ENCODE measurements at places on chromosomes 11 and 22. TPM values are rescaled to one million over a fixed set of nuclear protein-coding genes. Genes with fewer than 3 reads are reported as not detected.

The TRIM51 gene
- not detected for total RNA-seq

The GAS2L1 gene
- 16.5 TPM for total RNA-seq

The ABCC8 gene
- total RNA-seq, result not detected

The OR51A7 gene
- total RNA-seq, result not detected

The DNHD1 gene
- total RNA-seq, result 2.5 TPM

The MCHR1 gene
- total RNA-seq, result not detected

The CSNK2A3 gene
- total RNA-seq, result 1.4 TPM

The GNG3 gene
- total RNA-seq, result not detected

The RTN3 gene
- total RNA-seq, result 41.5 TPM

The YPEL4 gene
- 0.20 TPM for total RNA-seq

The MOV10L1 gene
- 26.0 TPM for total RNA-seq

The GP1BB gene
- 0.79 TPM for total RNA-seq

- DNase-seq, result no peak
These were observed 182.7 kb upstream of the SNX19 start for GRCh38 chr11:131099013-131099412.

DNA sequence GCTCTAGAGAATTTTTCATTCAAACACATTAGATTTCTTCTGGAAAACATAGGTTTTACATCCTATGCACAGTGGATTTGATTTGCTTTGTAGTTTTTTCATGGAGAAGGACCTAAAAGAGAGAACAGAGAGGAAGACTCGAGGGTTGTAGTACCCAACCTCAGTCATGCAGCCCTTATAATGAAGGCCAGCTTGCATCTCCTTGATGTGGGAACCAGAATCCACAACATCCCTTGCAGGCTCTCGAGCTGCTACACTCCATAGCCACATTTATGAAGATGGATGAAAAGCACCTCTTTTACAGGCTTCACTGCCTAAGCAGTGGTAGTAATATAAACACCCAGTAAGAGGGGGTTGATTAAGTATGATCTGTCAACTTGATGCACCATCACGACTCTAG lies 9.5 kb upstream of the OR5B12 start:
- no peak for DNase-seq

GRCh38 chr11:113286509-113287497 lies 27.6 kb upstream of the TTC12 start:
- DNase-seq, result no peak

DNA sequence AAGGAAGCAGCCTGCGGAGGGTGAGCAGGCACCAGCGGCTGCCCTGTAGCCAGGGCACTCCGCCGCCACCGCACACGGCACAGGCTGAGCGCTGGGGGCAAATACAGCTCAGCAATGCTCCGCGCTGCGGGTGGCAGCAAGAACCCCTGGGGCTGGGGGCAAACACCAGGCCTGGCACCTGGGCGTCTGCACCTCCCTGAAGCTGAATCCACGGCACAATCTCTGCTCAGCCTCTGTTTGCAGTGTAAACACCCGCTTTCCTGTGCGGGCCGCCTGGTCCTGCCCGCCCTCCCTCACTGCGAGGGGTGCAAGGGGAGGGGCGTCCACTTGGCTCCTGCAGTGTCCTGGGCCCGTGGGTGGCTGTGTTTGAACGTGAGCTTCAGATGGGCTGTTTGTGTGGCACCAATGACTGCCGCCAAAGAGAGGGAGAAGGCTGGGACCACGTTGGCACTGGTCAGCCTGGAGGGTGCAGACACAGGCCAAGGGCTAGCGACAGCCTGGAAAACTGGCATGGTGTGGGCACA lies 14.8 kb upstream of the MPPED1 start:
- no peak for DNase-seq

DNA sequence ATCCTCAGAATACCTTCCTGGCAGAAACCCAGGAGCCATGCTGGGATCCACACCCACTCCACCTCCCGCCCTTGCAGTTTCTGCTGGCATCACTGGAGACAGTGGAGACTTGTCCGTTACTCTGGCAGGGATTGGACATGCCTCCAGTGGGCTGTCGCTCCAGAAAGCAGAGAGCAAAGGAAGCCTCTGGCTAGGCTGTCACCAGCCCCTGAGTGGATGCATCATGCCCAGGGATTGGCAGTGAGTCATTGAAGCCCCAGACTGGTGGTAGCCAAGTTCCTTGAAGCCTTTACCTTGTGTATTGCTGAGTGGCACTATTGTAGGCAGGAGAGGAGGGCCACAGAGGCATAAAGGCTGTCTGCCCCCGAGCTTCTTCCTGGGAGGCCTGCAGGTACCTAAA lies 34.8 kb upstream of the E2F8 start:
- no peak for DNase-seq

- no peak for DNase-seq
These were observed 13.2 kb downstream of the PPFIBP2 start for GRCh38 chr11:7527029-7527428.

- peak; percentile 69 for DNase-seq
These were observed 105.1 kb downstream of the FEZ1 start for GRCh38 chr11:125390946-125391345.

DNA sequence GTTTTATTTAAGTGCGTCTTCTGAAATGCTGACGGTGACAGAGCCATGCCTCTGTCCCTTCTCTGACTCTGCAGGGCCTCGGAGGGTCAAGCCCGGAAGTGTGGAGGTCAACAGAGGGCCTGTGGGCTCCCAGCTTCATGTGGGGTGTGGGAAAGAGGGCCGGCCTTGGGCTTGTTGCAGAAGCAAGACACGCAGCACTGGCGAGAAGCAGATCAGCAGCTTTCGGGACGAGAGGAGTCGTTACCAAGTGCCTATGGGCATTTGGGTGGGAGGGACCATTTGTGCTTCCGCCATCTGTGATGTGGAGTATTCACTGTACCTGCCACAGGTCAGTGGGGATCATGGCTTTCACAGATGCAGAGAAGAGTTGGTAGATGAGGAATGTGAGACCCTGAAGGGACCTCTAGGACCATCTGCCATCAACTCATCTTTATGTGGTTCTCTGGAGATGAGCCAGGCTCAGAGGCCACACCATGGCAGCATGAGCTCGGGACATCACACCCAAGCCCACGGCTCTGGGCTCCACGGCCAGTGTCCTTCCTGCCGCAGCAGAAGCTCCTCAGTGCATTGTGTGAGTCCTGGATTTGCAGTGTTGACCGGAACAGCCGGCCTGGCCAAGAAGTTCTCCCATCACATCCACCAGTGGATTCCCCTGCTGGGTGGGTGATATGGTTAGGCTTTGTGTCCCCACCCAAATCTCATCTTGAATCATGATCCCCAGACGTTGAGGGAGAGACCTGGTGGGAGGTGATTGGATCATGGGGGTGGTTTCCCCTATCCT lies 590.7 kb downstream of the TBC1D22A start:
- DNase-seq, result no peak

- DNase-seq, result no peak
These were observed 677 bp downstream of the DYNC2H1 start for GRCh38 chr11:103109818-103110388.

- no peak for DNase-seq
These were observed 457.3 kb downstream of the ETS1 start for GRCh38 chr11:128130052-128130451.

GRCh38 chr11:117374316-117375055 lies 46.8 kb downstream of the CEP164 start:
- no peak for DNase-seq

DNA sequence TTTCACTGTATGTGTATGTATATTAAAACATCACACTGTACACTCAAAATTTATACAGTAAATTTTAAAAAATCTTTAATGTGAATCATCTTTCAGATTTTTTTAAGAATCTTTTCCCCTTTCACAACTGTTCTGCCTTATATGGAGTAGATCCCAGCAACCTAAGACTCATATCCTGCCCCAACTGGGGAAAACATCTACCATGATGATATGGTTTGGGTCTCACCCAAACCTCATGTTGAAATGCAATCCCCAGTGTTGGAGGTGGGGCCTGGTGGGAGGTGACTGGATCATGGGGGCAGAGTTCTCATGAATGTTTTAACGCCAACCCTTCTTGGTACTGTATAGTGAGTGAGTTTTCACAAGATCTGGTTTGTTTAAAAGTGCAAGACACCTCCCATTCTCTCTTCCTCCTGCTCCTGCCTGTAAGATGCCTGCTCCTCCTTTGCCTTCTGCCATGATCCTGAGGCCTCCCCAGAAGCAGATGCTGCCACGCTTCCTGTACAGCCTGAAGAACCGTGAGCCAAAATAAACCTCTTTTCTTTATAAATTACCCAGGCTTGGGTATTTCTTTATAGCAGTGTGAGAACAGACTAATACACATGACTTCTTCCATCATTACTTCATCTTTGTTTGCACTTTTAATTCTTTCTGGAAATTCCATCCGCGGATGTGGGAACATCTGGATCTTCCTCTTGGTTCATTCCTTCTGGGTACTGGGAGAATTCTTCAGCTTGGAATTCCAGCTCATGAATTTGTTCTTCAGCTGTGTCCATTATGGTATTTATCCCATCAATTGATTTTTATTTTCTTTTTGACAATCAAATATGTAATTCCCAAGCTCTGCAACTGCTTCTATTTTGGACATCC lies 36.9 kb downstream of the LINC01488 start:
- DNase-seq, result no peak

DNA sequence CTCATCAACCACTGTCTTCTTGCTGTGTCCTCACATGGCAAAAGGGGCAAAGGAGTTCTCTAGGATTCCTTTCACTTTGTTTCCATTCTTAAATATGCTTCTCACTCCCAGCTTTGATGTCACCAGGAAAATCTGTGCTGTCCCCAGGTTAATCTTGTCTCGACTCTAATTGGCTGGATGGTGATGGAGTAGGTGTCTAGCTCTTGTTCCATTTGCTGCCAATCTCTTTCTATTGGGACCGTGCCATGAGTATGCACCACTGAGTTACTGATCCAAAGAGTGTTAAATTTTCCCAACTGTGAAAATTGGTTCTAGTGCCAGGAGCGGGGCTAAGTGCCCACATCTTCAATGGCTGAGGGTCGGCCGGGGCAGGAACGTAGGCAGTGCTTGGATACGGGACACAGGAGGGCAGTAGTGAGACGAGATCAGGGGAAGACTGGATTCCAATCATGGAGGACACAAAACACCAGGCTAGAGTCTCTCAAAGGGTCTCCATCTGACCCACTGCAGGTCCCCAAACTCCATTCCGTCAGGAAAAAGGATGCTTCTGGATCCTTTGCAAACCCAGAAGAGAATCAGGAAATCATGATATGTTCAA lies 47.7 kb upstream of the CSNK2A3 start:
- DNase-seq, result no peak

- DNase-seq, result no peak
These were observed 2.1 kb downstream of the BARX2 start for GRCh38 chr11:129377739-129378138.

GRCh38 chr22:48112687-48113521 lies 1350.5 kb downstream of the TBC1D22A start:
- DNase-seq, result no peak

DNA sequence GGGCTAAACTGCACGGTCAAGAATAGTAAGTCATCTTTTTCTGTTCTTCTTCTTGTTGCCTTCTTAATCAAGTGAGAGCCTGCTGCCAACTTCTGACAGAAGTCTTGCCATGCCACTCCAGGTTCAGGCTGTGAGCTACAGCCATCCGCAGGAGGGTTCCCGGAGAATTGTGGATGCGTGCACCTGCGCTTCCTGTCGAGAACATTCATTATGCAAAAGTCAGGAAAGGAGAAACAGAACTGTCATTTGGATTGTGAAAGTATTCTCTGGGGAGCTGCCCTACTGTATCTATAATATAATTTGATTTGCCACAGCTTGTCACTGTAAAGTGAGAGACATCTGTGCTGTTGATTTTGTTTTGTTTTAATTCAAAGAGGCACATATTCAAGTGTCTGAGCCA lies 12.3 kb downstream of the IL17RA start:
- DNase-seq, result no peak

DNA sequence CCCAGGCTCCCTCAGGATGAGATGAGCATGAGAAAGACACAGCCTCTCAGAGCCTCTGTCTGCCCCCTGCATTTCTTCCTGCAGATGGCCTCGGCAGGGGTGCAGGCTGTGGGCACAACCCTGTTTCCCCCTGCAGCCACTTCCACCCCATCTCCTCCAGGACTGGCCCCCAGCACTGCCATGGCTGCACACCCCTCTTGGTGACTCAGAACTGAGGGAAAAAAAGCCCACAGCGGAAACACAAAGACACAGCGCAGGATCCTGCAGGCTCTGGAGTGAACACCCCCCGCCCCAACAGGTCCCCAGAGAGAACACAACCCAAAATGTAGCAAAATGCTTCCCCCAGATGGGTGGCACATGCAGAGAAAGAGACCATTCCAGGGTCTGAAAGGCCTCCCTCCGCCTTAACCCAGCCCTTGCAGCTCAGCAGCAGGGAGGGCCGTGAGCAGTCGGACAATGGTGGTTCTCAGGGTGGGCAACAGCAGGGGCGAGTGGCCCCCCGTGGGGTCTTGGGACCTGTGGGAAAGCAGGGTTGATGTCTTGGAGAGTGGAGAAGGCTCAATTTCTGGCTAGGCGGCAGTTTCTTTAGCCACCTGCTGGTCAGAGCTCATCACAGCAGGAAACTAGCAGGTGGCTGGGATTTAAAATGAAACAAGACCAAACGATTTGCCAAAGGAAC lies 8.0 kb downstream of the TUBGCP6 start:
- no peak for DNase-seq

DNA sequence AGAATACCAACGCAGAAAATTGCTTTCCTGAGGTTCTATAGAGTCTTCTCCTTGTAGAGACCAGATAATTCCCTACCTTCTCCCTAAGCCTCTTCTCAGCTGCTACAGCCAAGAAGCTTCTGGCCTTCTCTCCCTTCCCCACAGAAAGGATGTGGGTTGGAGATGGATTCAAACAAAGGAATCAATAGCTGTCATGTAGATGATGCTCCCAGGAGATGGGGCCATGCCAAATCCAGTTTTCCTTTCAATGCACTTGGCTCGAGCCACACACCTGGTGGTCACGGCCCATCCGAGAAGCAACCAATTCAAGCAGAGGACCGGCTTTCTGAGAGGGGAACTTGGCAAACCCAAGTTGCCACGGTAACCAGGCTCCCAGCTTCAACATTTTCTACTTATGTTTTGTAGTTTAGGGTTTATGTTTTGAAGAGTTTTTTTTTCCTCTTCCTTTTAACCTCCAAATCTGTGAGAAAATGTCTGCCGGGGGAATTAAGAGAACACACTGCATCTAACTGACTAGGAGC lies 31.3 kb upstream of the OPCML start:
- DNase-seq, result no peak

- DNase-seq, result no peak
These were observed 1.0 kb downstream of the ADM2 start for GRCh38 chr22:50482107-50483074.

DNA sequence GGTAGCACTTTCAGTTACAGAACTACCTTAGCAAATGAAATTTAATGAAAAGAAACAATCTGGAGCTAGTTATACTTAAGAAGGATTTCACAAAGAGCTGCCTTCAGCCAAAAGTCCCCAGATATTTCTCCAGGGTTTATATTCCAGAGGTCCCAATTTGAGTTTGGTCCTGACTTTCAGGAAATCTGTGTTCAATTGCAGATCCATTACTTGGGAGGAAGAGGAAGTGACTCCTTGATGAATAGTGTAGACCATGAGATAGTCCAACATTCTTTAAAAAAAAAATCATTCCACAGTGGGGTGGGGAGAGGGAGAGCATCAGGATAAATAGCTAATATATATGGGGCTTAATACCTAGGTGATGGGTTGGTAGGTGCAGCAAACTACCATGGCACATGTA lies 117.6 kb upstream of the ARHGAP20 start:
- DNase-seq, result no peak

Measured in pulmonary artery endothelial cell (primary cell).